ENCODE measurements at places on chromosomes 16 and 17.

- peak; percentile 44 for DNase-seq
Measured at GRCh38 chr16:2339521-2340484, 725 bp downstream of the ABCA3 start.

- no peak for DNase-seq
Measured at GRCh38 chr16:13835387-13835786, 84.6 kb upstream of the ERCC4 start.

DNA sequence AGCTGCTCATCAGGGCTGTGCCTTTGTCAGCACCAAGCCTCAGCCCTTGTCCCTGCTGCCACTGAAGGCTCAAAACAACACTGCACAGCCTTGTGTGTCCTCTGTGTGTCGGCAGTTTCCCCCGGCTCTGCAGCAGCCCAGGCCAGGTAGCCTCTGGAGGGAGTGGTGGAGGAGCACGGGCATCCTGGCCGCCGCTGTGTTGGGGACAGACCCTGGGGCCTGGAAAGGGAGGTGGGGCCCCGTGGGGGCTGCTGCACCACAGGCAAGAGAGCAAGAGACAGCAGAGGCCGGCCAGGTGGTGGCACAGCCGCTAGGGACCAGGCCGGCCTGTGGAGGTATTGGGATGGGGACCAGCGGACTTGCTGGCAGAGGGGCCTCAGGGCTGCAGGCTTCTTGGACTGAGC is 96.9 kb upstream of the ZNF750 start:
- no peak for DNase-seq

GRCh38 chr17:44389281-44389680 is at the start of gene ITGA2B:
Gene ITGA2B, minus strand, starts transcription at chr17:44389649. Its CDS starts 176 bp downstream, at chr17:44389473.
- DNase-seq: no peak

- no peak for DNase-seq
Measured at GRCh38 chr16:29777576-29778350, at the start of gene ZG16. Gene ZG16, plus strand, starts transcription at chr16:29778256. Its CDS starts 1,011 bp downstream, at chr16:29779267.

GRCh38 chr17:20852239-20852989 is 190.4 kb downstream of the USP22 start:
- no peak for DNase-seq

- DNase-seq: no peak
Measured at GRCh38 chr17:17877529-17878358, 41.0 kb upstream of the SREBF1 start.

DNA sequence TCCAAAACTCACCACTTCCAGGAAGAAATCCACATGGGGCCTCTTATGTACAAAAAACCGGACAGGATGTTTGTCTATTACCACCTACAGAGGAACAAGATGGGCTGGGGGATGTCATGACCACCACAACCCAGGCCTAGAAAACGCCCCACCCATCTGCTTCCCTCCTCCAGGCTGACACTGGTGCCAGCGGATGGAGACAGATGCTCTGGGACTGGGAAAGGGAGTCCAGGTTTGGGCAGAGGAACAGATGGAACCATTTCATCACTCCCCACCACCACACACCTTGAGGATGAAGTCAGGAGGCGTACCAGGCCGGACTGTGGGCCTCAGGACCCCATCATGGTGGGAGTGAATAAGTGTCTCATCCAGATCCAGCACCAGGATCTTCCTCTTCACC is 4.5 kb upstream of the GABARAP start:
- DNase-seq: no peak

DNA sequence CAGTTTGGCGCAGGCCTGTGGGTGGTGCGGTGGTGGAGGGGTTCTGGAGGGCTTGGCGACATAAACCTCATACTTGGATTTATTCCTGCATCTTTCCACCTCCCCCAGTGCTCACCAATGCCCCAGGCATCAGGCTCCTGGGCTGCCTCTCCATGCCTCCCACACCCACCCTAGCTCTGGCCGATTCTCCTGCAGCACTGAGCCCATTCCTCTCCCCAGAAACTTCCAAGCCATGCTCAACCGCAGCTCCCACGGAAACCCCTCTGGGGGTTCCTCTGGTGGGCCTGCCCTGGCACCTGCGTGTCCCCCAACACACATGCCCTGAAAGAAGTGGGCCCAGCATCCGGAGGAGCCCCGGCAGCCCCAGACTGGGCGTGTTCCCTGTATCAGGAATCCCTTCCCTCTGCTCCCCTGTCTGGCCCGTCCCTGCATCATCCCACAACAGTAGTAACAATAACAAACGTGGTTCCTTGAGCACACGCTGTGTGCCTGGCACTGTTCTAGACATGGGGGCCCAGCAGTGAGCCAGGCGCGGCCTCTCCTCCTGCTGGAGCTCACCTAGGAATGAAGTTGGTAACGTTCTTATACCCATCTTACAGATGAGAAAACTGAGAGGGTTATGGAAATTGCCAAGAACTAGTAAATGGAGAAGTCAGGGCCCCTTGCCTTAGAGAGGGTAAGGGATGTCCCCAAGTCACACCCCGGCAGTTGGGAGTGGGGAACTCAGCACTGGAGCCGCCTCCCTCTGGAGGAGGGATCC is 2.3 kb downstream of the PRSS21 start:
- no peak for DNase-seq

- no peak for DNase-seq
Measured at GRCh38 chr17:28239271-28239624, 79.8 kb upstream of the TMEM97 start.

DNA sequence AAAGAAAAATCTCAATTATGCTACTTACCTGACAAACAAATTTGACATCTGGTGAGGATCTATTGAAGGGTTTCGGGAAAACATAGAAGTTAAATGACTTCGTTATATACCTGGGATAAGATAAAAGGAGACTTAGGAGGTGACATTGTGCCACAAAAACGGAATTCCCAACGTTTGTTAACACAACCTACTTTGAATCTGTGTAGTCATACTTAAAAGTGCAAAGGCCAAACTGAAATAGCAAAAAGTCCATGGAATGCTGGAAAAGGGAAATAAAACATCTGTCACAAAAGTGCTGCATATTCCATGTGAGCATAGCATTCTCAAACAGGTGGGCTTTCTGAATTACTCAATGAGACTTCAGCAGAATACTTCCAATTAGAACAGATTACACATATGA is 3.0 kb downstream of the PARN start:
- DNase-seq: no peak

DNA sequence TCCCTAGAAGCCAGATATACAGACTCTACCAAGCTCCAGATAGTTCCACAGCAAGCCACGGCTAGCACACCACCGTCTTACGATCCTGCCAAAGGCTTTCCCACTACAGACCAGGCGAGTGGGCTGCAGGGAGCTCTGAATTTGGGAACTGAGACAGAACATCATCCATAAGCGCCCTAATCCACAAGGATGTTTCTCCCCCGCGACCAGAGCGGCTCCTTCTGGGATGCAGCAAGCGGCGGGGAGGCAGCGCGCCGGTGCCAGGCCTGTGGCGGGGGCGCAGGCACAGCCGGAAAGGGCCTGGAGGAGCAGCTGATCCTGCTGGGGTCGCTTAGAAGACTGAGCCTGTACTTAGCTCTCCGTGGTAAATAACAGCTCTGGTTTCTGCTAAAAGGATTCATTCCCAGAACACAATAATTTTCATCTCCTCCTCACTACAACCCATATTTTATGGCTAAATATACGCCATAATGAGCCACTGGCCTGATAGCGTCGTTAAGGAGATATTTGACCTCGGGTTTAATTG is 16.2 kb upstream of the FOXF1 start:
- no peak for DNase-seq

DNA sequence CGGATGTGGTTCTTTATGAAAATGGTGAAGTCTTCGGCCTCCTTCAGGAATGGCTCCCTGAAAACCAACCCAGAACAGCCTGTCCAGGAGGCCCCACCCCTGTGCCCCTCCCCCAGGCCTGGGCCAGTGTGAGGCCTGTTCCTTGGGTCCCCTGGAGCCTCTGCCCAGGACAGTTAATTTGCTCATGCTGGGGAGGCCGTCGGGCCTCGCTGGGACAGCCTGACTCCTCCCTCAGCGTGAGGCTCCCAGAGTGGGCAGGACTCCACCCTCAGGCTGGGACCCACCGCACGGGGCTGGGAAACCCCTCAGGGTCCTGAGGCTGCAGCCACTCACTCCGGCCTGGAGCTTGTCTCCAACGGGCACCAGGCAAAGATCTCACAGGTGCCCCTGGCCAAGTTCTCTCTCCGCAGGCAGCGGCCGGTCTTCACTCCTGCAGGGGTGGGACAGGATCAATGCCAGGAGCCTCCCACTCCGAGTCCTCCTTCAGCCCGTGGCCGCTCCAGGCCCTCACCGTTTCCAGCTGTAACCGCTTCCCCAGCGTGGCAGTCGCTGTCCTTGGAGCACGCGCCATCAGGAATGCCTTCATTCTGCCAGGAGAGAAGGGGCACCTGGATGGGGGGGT is 5.8 kb downstream of the P2RX5 start:
- no peak for DNase-seq

DNA sequence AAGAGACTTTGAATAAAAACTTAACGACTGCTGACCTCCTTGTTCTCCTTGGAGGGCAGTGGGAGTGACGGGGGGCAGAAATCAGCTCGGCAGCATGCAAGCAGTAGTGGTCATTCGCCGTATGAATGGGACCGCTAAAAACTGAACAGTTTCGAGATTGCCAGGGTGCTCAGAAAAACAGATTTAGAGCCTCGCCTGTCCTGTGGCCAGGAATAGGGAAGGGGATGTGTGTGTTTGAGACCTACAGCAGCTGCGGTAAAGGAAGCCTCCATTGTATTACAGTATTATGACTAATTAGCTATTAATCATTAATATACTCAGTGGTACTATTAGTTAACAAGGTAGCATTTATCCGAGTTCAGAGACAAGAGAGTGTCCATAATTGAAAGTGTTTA is 670 bp upstream of the ZNF652 start:
- DNase-seq: no peak

DNA sequence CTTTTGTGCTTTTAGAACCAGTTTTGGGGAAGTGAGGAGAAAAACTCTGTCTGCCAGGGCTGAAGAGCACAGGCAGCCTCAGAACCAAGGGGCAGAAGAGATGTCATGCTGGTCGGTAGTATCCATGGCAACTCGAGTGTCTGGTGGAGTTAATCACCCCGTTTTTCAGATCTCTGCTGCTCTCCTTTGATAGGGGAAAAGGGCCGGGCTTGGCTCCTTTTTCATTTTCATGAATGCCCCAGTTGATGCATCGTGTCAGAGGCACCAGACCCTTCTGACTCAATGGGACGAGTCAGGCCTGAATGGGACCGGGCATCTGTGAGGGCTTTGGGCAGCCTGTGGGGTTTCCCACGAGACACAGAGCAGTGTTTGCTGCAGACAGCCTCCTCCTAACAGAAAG is 304.6 kb downstream of the ABCC12 start:
- no peak for DNase-seq

DNA sequence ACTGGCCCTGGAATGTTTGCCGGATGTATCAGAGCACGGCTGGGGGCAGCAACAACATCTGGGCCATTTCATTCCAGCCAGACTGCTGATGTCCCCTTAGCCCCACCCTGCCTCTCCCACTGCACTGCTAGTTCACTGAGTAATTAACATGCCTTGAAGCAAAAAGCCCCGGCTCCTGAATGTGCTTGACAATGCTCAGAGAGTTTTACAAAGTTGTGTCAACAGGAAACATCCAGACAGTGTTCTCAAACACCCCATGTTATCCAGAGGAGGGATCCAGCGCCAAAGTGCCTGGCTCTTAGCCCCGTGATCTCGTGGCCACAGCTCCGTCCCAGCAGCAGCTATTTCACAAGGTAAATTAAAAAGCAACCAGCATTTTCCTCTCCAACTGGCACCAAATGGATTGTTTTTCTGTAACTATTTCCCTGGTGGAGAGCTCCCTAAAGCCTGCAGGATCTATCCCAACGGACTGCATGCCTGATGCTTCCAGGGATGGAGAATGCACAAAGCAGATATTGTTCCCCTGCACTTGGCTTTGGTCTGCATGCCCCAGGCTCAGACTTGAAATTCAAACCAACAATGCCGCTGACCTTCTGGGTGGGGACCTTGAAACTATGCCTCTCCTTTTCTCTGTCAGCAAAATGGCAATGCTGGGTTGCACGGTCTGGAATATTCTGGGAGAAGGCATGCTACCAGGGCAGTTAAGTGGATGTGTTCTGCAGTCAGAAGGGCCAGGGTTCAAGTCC is 115.6 kb upstream of the CDH5 start:
- no peak for DNase-seq

GRCh38 chr16:13554005-13554404 is 365.9 kb upstream of the ERCC4 start:
- no peak for DNase-seq

DNA sequence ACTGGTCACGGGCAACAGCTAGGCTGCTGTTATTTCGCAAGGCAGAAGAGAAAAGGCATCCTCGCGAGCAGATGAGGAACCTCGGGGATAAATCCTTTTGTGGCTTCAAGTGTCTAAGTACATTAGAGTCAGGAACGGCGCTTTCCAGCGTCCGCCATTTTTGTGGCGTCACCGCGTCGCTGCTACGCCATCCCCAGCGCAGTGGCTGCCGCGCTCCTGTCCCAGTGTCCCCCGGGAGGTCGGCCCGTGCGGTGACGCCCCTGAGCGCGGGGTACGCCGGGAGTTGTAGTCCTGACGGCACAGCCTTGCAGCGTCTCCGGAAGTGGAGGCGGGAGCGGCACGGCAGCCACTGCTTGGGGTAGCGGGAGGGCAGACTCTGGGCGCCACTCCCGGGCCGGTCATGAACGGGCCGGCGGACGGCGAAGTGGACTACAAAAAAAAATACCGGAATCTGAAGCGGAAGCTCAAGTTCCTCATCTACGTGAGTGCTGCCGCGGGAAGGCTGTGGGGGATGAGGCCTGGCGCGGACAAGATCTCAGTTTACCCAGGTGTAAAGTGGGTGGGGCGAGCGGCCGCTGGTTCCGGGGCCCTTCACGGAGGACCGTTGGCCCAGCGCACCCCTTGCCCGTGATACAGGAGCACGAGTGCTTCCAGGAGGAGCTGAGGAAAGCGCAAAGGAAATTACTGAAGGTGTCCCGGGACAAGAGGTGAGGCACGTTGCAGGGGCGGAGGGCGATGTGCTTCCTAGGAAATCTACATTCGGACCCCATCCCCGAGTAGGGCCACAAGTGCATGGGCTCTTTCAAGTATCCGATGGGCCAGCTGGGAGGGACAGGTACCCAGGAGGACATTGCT is at the start of gene INO80E:
Gene INO80E (plus strand): TSS at position 331 of the 855 bp plus-strand sequence. CDS start 70 bp downstream, at position 401.
- peak; percentile 97 for DNase-seq

GRCh38 chr17:35243561-35244340 is 879 bp downstream of the SLFN5 start:
- DNase-seq: peak; percentile 77

GRCh38 chr16:72936408-72936807 is 111.5 kb downstream of the ZFHX3 start:
- no peak for DNase-seq

GRCh38 chr16:19281246-19281645 is 4.3 kb upstream of the CLEC19A start:
- no peak for DNase-seq

DNA sequence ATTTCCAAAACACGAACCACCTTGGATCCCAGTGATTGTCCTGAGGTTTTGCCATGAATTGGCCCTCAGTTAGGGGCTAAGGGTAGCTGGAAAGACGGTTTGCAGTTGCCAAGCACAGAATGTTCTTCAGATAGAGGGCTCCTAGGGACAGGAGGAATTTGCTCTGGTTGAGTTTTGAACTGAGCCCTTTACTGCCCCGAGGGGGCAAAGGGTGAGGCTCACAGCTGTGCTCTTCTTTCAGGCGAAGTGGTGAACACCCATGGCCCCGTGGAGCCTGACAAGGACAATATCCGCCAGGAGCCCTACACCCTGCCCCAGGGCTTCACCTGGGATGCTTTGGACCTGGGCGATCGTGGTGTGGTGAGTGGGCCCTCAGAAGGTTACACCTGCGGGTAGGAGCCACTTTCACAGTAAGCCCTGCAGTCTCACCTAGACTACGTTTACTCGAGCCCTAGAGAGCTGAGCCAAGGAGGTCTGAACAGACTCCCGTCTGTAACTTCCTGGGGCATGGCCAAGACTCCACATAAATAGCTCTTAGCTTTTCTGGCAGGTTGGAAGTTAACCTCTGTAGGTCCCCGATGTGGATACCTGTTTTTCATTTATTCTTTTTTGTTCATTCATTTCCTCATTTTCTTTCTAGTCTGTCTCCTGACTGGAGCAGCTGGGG is 32.5 kb downstream of the NMT1 start:
- no peak for DNase-seq

Data from CD4-positive, alpha-beta T cell treated with Interferon alpha-2 for 1 hour (primary cell).